ENCODE measurements at places on chromosomes 1 and 21.
A peak's percentile ranks its signal among the peaks of the same experiment; 100 is the strongest.

GRCh38 chr1:84856726-84857270 is 36.2 kb downstream of the LPAR3 start:
- no peak for DNase-seq

DNA sequence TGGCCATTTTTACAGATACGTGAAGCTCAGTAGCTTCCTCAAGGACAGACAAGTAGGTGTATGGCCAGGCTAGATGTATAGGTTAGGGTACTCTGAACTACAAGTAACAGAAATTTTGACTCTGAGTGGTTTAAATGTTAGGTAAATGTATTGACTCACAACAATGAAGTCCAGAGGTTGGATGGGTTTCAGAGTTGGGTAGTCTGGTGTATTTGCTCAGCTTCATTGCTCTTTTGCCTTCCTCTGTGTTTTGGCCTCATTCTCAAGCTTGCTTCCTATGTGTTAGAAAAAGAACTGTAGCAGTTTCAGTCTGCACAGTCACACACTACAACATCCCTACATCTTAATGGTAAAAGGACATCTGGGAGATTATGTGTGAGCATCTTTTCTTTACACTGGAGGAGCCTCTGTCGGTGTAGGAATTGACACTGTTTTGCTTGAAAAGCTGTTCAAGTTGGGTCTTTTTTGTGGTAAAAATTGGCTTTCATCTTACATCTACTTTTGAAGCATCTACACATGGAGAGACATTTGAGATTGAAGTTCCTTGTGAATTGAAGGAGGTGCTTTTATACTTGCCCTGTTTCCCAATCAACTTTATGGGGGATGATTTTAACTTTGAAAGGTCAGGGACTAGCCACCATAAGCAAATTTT is 64.4 kb downstream of the MAST2 start:
- no peak for DNase-seq

- no peak for DNase-seq
Measured at GRCh38 chr1:59413327-59413720, 116.4 kb downstream of the FGGY start.

GRCh38 chr1:58095183-58095582 is 451.3 kb downstream of the OMA1 start:
- DNase-seq, result no peak

DNA sequence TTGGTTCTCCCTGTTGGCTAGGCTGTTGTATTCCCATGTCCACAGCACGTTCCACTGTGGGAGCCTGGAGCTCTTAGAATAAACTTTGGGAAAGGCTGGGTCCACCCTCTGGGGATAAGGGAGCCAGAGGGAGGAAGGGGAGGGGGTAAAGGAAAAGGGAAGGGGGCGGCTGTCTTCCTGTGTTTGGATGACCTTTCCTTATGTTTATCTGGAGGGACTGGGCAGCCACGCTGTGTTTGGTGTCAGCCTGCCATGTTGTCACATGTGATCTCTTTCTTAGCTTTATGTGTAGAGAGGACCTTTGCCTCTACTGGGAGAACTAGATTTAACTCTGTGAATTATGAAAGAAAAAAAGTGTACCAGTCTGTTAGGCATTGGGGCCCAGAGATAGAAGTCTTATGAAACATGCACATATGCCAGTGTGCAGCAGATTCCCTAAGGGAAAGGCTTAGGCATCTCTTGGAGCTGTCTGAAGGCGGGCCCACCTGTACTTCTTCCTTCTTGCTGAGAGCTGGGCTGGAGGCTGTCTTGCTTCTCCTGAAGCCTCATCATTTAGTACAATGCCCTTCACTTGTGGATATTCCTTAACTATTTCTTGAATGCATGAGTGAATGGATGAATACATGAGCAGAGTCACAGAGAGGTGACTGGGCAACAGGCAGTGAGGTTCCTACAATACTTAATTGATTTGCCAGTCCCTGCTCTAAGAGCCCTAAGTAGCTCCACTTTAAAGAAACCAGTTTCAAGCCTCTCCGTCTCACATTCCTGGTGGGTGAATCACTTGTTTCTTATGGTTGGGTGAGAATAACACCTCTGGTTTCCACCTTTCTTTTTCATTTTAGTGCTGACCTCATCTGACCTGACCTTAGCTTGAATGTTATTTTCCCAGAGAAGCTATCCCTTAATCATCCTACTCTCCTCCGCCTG is 62.5 kb upstream of the ARHGAP29 start:
- DNase-seq, result no peak

DNA sequence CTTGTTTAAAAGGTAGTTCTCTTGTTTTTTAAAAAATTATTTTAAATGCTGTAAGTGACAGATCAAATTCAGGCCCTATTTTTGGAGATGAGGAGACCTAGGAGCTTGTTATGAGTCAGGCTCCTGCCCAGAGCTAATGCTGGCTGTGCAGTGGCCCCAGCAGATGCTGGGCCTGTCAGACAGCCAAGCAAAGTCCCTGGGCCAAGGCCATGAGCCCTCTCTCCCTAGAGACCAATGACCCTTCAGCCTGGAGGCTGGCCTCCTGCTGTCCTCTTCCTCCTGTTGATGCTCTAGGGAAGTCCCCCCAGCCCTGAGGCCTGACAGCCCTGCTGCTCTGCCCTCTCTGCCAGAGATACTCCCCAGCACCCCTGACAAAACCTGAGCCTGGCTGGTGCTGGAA is 128.1 kb upstream of the CTTNBP2NL start:
- no peak for DNase-seq

- peak; percentile 15 for DNase-seq
Measured at GRCh38 chr1:187264995-187265602, 436.4 kb downstream of the PLA2G4A start.

DNA sequence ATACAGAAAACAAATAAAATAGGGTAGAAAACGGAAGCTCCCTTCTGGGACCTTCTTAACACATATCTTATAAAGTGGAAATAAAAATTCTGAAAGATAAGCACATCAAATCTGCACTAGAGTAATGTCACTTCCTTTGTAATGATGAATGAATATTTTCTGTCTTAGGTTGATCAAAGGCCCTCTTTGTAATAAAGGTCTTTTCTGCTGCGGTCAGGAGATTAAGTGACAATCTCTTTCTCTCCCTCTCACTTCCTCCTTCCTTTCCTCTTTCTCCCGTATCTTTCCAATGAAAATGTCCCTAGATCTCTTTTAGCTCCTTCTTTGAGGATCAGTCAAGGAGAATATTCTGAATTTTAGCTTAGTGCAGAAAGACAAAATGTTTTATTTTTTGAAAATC is 33.8 kb downstream of the TMCO1 start:
- DNase-seq, result no peak

DNA sequence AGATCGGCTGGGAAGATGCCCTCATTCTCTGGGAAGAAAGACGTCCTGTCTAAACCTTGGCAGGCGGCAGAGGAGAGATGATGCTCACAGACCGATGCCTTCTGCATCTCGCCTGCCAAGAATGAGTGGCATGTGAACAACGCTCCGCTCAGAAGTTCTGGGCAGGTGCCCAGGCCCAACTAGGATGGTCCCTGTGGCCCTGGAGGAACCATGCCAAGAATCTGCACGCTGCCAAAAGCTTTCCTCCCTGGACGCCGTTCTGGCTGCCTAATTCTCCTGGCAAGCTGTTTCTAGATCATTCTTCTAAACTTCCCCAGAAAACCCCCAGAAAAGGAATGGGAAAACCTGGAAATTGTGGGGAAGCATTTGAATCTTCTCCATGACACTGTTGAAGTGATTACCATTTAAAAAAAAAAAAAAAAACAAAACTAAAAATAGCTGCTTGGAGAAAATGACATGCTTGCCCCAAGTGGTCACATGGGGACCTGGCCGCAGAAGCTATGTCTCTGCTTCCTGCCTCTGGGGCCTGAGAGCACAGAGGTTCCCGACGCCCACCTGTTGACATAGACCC is 440.9 kb downstream of the PRDM2 start:
- no peak for DNase-seq

DNA sequence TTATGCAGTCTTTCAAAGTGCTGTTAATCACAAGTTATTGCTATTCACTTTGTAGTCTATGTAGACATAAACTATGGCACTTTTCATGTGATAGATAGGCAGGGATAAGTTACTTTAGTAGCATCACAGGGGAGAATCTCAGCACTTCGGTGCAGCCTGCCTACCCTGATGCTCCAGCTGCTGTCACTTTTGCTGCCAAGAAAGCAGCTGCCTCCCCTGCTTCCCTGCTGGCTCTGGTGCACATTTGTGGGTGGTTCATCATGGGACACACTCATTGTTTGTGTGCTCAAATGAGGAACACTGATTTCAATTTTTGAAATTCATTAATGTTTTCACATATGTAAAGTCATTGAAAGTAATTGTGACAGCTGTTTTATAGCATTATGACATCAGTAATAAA is 272.6 kb downstream of the S1PR1 start:
- no peak for DNase-seq

DNA sequence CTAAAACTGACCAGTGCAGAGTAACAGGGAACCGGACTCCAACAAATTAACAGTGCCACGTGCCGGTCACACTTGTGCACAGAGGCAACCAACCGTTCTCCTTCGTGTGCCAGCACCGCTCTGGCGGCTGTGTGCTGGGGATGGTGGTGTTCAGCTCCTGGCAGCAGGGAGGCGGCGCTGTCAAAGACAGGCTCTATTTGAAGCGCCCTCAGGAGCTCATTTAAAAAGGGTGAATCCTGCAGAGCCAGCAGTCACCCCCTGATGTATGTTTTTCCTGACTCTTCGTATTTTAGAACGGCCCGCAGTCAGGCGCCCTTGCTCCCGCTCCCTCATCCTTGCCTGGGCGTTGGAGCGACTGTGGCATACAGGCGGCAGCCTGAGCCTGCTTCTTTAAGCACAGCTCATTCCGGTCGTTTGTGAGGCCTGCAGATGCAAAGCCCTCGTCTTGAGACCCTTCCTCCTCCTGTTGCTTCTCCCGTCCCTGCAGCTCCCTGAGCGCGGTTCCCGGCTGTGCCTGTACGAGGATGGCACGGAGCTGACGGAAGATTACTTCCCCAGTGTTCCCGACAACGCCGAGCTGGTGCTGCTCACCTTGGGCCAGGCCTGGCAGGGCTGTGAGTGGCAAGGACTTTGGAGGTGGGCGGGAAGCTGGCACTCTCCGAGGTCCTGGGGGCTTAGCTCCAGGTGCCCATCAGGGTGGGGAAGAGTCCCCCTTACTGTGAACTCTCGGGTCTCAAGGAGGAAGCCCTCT is 1.1 kb downstream of the DFFB start:
- DNase-seq, result no peak

GRCh38 chr1:244237445-244237844 is 186.4 kb downstream of the ZBTB18 start:
- DNase-seq, result no peak

DNA sequence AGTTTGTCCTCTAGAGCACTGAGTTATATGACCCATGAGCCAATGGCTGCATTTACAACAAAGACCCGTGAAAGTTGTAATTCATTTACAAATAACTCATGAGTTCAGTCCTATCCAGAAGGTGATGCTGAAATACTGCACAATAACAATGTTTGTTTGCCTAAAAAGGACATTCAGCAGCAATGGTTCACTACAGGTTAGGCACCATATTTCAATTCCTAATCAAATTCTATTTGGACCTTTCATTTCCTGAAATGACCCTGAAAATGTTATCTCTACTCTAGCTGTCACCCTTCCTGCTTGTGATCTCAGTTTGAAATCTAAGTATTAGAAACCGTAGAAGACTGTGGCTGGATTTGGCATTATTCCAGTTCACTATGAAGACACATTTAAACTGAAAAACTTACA is 191.2 kb upstream of the SAMSN1 start:
- no peak for DNase-seq

GRCh38 chr1:87929906-87930305 is 601.2 kb downstream of the LMO4 start:
- DNase-seq, result no peak

GRCh38 chr1:35657851-35658250 is 16.5 kb upstream of the PSMB2 start:
- DNase-seq, result no peak

GRCh38 chr1:121458291-121459048 is 273.7 kb downstream of the SRGAP2C start:
- no peak for DNase-seq

DNA sequence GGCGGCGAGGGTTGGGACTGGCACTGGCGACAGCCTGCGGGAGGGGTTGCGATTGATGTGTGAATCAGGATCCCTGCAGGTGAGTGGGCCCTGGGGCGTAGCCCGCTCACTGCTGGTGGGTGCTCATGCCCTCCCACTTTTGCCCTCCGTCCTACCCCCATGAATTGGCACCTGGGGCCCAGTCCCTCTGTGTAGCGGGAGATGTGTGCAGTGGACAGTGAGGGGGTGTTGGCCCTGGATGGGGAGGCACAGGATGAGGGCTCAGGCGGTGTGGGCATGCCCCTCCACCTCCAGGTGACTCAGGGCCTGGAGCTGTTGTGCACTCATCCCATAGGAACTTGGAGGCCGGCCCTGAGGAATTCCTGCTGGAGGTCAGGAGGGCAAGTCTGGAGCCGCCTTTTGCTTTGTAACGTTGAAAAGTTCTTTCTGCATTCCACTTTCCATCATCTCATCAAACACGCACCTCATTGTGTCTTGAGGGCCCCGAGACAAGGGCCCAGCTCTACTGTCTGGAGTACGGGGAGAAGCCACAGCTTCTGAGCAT is 3.0 kb downstream of the PEAR1 start:
- no peak for DNase-seq

GRCh38 chr1:26597629-26598039 is 68.1 kb downstream of the RPS6KA1 start:
- DNase-seq, result peak; percentile 18

DNA sequence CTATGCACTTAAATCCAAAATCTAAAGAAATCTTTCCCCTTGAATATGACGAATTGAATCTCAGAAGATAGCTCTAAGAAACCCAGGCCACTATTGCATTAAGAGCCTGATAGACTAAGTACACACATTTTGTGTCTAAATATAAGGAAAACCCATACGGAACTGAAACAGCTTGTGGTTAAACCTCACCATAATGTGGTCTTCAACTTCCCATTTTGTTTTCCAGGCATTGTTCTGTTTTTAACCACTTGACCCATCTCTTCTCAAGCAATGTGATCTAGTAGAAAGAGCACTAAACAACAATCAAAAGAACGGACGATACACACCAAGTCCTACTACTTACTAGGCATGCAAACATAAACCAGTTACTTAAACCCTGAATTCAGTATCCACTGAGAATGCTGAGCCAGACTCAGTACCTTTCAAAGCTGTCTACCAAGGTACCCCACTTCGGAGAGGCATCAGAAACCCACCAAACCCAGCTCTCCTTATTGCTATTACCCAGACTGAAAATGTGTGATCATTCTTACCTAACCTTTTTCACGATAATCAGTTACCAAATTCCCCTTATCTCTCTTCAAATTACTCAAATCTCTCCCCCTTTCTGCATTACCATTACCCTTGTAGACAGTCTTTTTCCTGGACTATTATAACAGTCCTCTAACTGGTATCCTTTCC is 12.8 kb downstream of the OTUD7B start:
- DNase-seq, result no peak
